ENCODE measurements at places on chromosomes 7 and 10.

DNA sequence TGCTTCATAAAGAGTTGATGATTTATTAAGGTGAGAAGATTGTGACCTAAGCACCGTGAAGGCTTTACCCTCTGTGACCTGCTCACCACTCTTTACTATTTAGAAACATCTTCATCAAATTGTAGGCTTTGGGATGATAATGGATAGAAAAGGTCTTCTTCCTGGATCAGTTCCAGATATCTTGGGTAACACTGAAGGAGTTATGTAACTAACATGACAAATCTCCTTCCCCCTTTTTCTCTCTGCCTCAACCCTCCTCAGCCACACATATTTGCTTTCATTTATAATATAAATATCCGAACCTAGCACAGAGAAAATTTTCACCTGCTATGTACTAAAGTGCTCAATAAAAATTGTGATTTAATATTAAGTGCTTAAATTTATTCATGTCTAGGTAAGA is 151.5 kb downstream of the FRMD4A start:
- no peak for DNase-seq

DNA sequence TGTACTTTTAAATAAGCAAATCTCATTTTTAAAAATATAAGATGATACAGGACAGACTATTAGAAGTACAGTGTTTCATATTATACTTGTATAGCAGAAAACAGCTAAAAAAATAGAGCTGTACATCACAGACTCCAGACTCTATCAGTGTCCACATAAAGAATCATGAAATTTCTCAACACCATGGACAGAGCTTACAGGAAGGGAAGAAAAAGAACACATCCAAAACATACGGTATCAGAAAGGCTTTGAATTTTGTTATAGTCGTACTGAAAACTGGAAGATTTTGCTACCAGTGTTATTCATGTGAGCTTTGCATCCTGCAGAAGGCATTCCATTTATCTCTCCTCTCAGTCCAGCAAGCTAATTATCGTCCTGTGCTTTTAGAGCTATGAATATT is 183.2 kb upstream of the PTPRZ1 start:
- DNase-seq, result no peak

GRCh38 chr10:47127188-47127785 is 172.7 kb upstream of the GDF10 start:
- DNase-seq, result no peak

DNA sequence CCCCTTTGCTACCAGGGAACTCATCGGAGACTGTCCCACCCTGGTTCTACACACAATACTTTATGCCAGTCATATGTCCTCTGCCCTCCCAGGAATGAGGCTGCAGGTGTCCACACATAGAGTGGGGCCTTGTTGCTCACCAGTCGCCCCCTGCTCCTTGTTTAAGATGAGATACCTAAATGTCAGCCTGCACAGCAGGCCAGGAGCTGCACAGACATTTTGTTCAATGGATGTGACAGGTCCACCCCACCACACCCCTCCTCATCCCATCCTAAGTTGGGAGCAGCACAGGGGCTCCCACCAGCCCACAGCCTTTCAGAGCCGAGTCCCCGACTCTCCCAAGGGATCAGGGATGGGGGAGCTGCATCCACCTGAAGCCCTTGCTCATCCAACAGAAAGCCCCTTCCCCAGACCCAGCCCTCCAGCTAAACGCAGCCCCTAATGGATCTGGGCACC is 6.2 kb upstream of the GRID1 start:
- DNase-seq, result no peak

DNA sequence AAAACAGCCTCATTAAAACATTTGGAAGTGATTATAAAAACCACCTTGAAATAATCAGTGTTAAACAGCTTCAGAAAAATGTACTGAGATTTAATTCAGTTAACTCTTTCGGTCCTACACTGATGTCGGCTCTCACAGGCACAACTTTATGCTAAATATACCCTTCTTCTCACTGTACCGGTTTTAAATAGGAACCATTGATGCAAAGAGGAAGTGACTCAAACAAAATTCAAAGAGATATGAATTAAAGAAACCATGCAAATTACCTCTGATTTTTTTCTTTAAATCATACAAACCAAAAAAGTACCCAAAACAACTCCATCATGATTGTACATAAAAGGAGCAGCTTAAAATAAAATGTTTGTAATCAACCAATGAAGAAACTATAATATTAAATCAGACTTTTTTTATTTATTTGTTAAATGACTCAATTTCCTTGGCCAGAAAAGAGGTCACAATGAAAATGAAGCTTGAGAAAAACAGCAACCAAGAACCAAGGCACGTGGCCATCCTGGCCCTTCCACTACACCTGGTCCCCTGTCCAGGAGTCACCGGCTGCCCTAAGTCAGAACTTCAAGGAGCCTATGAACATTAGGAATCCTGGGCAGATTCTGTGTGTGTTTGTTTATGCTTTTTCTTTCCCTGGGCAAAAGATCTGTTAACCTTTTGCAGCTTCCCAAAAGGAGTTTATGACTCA is 73.0 kb upstream of the CABCOCO1 start:
- DNase-seq, result no peak

GRCh38 chr10:75043256-75044131 is 68.0 kb upstream of the SAMD8 start:
- DNase-seq, result no peak

- no peak for DNase-seq
Observed at GRCh38 chr10:131061216-131061615, 250.3 kb downstream of the TCERG1L start.

DNA sequence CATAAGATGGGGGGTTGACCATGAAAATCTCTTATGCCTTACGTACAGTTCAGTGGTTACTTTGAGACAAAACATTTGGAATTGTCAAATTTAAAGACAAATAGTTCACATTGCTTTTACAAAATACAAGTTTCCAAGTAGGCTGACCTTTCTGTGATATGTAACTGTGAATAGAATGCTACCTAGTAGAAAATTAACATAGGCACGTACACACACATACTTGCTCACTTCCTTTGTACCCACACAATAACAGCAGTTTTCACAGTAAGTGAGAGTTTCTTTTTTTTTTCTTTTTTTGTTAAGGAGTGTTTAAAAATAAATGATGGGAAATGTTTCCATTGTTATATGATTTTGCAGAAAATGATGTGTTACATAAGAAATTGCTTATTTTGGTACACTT is 53.3 kb upstream of the SP8 start:
- DNase-seq, result no peak

GRCh38 chr10:23373156-23373555 is 28.6 kb upstream of the C10orf67 start:
- no peak for DNase-seq

DNA sequence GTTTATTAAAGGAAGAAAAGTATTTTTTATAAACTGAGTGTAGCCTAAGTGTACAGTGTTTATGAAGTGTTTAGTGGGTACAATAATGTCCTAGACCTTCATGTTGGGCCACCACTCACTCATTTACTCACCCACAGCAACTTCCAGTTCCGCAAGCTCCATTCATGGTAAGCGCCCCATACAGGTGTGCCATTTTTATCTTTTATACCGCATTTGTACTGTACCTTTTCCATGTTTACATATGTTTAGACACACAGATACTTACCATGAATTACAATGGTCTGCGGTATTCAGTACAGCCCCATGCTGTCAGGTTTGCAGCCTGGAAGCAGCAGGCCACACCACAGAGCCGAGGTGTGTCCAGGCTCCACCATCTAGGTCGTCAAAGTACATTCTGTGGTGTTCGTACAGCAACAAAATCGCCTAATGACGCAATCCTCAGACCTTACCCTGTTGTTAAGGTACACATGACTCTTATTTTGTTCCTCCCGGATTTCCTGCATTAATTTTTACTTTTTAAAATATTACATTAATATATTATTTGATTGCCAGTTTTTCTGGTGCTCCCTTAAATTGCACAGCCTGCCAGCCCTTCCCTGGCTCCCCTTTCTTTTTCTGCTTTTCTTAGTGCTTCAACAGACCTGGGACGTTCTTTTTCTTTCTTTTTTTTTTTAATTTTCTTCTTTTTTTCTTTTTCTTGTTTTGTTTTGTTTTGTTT is 881 bp upstream of the SSBP1 start:
- peak; percentile 78 for DNase-seq

DNA sequence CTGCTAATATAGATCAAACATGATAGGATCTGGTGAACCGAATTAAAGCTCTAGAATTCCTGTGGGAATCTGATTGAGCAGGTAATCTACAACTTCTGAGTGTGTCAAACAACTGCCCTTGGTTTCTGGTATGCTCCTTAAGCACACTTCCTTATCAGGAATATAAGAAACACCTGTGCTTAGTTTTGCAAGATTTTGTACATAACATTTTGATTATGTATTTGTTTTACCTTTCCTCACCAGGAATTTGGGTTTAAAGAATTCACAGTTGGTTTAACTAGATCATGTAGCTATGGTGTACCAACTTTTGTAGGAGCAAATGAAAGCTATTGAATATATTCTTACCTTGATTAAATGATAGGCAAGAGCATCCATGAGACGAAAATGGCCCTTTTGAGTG is 40.6 kb downstream of the MCU start:
- DNase-seq, result no peak

GRCh38 chr7:99386584-99387238 is 12.2 kb downstream of the ARPC1B start:
- no peak for DNase-seq

DNA sequence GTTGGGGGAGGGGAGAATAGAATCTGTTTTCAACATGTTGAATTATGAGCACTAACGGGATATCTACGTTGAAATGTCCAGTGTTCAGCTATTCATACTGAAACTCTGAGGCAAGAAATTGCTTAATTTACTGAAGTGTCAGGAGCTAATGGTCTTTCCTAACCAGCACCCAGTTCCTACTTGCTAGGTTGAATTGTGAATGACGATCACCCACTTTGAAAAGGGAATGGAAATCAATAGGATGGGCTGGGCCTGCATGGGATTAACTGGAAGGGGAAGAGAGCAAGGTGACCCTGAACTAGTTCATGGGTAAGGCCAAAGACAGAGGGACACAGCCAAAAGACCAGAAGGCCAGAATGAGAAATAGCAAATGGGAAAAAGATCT is 51.3 kb downstream of the HIPK2 start:
- no peak for DNase-seq

DNA sequence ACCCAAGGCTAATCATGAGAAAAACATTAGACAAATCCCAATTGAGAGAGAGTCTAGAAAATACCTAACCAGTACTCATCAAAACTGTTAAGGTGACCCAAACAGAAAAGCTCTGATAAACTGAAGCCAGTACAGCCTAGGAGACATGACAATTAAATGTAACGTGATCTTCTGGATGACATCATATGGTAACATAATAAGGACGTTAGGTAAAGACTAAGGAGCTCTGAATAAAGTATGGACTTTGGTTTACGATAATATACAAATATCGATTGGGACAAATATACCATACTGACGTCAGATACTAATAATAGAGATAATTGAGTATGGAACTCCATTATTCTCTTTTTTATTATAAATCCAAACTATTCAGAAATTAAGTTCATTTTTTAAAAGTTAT is 561.1 kb upstream of the STEAP1 start:
- DNase-seq, result no peak

GRCh38 chr10:71335173-71335708 is 16.2 kb downstream of the SLC29A3 start:
- no peak for DNase-seq

DNA sequence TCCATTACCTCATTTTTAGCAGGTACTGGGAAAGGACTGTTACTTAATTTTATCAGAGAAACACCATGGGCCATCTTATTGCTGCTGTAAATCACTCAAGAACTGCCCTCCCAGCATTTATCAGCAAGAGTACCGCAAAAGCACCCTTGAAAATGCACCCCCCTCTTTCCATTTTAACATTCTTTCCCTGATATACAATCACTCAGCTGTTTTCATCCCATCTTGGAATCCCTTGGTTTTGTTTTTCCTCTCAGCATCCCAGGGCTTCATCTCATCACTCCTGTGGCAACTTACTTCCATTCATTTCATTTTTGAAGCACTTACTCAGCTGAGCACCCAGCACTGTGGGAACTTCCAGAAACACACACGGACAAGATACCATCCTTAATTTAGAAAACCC is 36.5 kb downstream of the RAPGEF5 start:
- no peak for DNase-seq

GRCh38 chr10:62482581-62482980 is 108.4 kb downstream of the ZNF365 start:
- DNase-seq, result no peak

GRCh38 chr10:49263591-49263990 is 35.4 kb upstream of the C10orf71 start:
- DNase-seq, result no peak

DNA sequence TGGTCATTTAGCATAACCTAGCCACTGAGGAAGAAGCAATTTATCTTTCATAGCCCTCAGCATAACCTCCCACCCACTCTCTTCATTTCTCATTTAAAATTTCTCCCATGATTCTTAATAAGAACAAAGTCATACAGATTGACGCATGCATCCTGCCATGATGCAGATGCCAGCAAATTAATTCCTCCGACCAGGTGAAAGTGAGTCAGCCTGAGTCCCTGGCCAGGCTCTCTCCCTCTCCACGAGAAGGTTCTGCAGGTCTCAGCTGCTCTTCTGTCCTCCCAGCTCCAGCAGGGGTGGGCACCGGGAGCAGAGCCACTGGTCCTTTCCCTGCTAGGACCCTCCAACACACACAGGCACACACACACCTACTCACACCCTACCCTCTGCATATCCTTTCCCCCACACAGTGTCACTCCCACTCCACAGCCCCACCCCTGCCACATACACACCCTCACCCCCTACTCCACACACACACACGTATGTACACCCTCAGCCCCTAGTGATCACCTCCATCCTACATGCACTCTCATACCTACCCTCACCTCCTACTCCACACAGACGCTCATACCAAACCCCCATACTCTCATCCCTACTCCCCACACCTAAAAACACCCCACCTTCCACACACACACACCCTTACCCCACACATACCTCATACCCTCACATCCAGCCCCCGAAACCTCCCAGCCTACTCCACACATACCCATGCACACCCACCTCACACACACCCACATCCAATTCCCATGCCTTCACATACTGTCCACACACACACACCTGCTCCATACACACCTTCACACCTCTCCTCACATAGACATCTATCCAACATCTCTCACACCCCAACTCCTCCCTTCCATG is 78.0 kb downstream of the FAM13C start:
- DNase-seq, result no peak

DNA sequence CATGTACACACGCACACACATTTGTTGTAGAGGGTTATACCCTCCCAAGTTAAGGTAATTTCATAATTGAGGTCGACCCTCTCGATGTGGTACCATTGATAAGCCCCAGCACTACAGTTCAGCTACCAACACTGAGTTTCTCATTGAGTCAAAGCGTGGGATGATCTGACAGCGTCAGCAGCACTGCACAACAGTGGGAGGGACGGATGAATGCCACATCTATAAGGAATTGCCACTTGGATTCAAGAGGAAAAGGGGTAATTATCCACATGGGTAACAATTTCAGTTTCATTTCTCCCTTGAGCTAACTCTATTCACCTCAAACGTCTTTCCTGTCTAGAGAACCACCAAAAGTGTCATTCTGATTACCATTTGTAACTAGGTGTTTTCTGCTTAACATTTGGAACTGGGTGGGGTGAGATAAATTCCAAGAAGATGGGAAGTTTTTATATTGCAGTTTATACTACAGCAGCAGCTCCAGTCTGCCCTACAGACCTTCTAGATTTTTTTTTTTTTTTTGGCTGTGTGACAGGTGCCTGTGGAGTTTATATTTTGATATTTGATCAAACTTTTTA is 342.9 kb downstream of the AUTS2 start:
- no peak for DNase-seq
